ENCODE measurements at places on chromosomes 5 and 9. TPM values are rescaled to one million over a fixed set of nuclear protein-coding genes. Genes with fewer than 3 reads are reported as not detected.

DNA sequence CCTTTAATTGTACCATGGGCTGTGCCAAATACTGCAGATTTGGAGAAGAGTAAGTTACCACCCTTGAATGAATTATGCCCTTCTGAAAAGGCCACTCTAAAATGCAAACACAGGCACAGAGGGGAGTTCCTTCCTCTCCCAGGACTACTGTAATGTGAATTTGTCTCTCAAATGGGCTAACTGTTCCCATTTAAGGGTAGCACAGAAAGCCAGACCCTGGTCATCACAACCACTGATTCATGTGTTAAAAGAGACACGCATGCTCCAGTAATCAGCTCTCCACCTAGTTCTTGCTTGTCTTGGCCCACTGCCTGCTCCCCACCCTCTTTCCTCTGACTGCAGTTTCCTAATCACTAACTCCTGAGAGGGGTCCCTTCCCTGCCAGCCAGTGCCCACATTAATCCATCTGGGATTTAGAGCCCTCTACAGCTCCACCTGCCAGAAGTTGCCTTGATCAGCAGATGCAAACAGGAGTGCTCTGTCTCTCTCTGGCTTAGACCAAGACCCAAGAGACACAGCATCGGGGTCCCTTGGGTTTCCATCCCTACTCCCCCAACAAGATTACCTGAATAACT, 382.4 kb downstream of the TMEM167A start:
- no peak for DNase-seq

- no peak for DNase-seq
Observed at GRCh38 chr9:124522121-124523098, 15.2 kb upstream of the NR5A1 start.

IGFBPL1 gene
- total RNA-seq: 2.5 TPM

DNA sequence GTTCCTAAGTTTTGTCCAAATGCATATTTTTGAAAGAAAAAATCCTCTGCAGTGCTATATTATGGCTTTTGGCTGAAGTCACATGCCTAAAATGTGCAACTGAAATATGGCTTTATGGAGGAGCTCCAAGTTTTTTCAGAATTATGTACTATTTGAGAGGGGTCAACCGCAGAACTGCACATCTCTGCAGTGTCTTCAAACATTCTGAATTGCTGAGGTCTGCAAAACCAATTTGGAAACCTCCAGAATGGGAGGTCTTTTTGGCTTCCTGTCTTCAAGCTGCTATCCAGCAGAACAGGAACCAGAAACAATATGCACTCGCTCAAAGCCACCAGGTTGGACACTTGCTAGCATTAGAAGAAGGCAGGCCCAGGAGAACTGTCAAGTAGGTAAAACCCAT, 376.0 kb upstream of the PAPPA start:
- DNase-seq: no peak

GRCh38 chr5:126055348-126055729, 367.9 kb upstream of the GRAMD2B start:
- no peak for DNase-seq

- DNase-seq: no peak
Observed at GRCh38 chr5:79694183-79694582, 4.5 kb downstream of the CMYA5 start.

GLRA1 gene
- total RNA-seq: not detected

EIF4E1B gene
- not detected for total RNA-seq

GRCh38 chr9:125803526-125803925, 56.4 kb downstream of the PBX3 start:
- no peak for DNase-seq

PHAX gene
- 54.2 TPM for total RNA-seq

DNA sequence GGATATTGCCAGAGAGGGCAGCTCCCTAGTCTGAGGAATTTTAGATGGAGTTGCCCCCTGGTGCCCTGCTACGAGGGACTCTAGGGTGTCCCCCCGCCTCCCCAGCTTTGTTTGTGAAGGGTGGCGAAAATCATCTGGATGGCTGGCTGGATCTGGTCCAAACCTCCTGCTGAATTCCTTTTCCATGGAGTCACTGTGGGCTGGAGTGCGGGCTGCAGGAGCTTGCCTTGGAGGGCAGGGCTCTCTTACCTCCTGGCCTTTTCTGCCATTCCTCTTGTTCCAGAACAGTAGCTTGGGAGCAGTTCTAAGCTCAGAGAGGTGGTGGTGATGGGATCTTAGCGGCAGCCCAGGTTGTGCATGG, 2.1 kb downstream of the SYNPO start:
- peak; percentile 85 for DNase-seq

DNA sequence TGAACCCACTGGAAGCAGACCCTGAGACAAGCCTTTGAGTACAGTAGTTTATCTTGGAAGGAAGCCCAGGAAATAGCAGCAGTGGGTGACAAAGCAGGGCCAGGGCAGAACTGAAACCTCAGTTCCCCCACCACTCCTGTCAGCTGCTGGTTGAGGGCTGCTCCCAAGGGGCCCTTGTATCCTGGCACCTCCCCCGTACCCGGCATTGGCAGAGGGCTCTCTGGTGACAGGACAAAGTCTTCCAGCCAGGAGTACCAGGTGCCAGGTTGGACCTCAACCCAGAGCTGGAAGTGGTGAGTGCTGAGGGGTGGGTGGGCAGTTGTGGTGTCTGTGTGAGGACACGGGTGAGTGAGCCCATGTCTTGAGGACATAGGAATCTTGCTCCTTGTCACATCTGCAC, 123.3 kb downstream of the PHF2 start:
- no peak for DNase-seq

GRCh38 chr5:154849791-154850201, 607 bp downstream of the FAXDC2 start:
- no peak for DNase-seq

GRCh38 chr5:173823274-173823644, 64.9 kb upstream of the CPEB4 start:
- DNase-seq: no peak

XRCC4 gene
- total RNA-seq: 7.6 TPM

DNA sequence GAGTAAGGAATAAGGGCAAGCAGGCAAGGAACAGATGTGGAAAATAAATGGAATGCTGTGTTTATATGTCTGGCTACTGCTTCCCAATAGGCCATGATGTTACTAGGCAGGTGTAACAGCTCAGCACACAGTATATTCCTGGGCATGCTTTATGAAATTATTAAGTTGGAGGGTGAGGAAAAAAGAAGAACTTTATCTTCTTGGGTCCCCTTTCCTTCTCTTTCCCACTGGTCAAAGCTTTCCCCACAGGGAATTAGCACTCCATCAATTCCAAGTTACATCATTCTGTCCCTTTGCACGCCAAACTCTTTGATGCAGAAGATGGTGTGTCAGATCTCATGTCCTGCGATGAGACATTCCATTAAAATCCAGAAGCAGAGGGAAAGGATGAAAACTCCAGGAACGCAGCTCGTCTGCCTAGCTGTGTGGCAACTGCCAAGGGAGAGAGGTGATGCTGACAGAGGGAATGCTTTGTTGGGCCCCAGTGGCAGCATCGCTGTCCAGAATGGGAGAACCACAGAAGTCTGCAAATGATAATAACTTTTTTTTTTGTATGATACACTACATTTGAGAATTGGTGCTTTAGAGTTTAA, 447.3 kb upstream of the ARRDC3 start:
- no peak for DNase-seq

SAXO1 gene
- under 0.01 TPM for total RNA-seq

VCAN gene
- total RNA-seq: 175 TPM

WDR70 gene
- 19.6 TPM for total RNA-seq

ECPAS gene
- total RNA-seq: 70.2 TPM

DNA sequence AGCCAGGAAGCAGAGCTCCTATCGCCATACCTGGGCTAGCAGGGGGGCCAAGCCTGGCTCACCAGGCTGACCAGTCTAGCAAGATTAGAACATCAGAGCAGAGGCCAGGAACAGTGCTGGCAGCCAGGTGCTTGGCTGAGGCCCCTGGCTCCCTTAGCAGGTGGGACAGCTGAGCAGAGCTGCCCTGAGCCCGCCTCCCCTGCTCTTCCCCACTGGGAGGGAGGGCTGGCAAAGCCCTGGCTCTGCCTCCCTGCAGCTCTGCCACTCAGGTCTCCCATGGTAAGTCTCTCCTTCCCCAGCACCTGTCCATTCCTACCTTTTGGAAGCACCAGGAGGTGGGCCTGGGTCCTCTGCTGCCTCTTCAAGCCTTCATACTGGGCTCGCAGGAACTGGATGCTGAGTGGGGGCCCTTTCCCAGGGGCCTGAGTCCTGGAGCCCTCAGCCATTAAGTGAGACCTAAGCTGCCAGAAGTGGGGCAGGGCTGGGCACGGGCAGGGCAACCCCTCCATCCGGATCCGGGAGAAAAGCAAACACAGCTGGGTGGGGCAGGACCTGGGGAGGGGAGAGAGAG, 803 bp downstream of the C9orf152 start:
- no peak for DNase-seq

PCDHGB4 gene
- total RNA-seq: 6.4 TPM

SLC36A3 gene
- not detected for total RNA-seq

GRCh38 chr9:114317665-114318357, 5.1 kb upstream of the ORM1 start:
- no peak for DNase-seq

Data from kidney epithelial cell (primary cell).